ENCODE measurements at places on chromosomes 2 and 18.

GRCh38 chr18:77081390-77081778 lies 51.2 kb downstream of the MBP start:
- DNase-seq = no peak

DNA sequence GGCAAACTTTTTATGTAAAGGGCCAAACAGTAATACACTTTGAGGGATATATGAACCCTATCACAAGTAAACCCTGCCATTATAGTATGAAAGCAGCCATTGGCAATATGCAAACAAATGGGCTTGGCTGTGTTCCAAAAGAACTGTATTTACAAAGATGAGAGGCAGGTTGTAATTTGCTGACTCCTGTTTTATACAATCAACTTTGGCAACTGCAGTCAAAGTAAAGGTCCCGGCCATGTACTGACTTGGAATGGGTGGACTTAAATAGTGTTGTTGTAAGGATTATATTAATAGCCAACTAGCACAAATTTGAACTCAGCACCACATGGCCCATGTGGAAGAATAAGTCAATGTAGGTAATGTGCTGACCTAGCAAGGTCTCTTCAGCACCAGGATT lies 223.4 kb downstream of the WDPCP start:
- DNase-seq = no peak

DNA sequence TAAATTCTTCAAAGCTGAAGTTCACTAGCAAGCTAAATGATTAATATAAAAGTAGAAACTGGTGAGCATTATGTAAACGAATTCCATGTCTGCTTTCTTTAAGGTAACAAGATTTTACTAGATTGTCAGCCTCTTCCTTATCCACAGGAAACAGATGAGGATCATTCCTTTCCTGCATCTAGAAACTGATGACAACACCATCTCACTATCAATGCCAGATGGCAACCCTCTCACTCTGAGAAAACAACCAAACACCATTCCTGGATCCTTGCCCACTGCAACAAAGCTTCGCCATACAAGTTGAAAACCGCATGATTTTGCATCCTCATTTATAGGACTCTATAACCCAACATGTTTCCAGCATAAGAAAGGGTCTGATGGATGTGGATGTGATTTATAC lies 122.9 kb downstream of the ZNF521 start:
- no peak for DNase-seq

- no peak for DNase-seq
Observed at GRCh38 chr18:3653263-3653850, 203.4 kb downstream of the TGIF1 start.

DNA sequence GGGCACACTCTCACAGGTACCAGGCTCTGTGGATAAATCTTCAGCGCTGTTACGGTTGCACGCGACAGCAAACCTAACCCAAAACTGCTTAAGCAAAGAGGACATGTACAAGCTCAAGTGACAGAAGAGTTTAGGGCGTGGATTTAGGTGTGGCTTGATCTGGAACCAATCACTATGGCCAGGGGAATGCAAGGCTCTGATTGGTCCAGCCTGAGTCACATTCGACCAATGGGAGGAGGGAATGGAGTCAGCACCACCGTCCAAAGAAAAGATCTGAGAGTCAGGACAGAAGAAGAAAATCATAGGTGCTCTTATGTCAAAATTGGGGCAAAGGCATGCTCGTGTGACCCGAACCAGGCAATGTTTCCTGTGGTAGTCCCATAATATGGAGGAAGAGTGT lies 139.0 kb downstream of the TRIM43 start:
- DNase-seq = no peak

- DNase-seq = no peak
Observed at GRCh38 chr18:54043484-54044251, 180.8 kb downstream of the MBD2 start.

DNA sequence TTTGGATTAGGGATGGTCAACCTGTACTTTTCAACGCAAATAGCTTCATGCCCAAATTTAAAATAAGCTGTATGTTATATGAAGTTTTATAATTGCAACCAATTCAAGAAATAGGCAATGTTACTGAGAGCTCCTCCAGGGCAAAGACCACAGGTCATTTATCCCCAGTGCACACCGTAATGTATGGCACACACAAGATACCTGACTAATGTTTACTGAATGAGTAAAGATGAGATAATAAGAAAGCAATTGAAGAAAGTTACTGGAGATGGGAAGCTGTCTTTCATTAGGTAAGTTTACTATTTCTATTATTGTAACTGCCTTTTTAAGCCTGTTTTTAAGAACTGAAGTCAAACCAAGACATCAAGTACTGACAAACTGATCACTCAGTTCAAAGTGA lies 184.5 kb upstream of the VRK2 start:
- no peak for DNase-seq

DNA sequence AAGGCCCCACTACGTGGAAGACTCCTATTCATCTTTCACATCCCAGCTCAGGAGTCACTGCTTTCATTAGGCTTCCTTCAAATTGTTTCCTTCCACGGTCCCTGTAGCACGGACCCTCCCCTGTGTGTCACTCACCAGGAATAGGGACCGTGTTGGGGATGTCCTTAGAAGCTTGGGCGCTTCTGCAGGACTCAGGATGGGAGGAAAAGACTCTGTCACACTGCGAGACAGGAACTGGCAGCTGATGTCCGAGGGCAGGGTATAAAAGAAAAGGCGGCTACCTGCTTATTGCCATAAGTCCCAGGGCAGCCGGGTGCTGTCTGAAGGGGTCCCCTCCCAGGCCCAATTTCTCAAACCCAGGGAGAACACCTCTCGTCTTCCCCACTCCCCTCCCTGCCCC lies 79.1 kb downstream of the BCL2L11 start:
- DNase-seq = no peak

- no peak for DNase-seq
Observed at GRCh38 chr2:236748801-236749200, 179.2 kb downstream of the ACKR3 start.

- DNase-seq = no peak
Observed at GRCh38 chr2:43023791-43024514, 202.5 kb downstream of the ZFP36L2 start.

DNA sequence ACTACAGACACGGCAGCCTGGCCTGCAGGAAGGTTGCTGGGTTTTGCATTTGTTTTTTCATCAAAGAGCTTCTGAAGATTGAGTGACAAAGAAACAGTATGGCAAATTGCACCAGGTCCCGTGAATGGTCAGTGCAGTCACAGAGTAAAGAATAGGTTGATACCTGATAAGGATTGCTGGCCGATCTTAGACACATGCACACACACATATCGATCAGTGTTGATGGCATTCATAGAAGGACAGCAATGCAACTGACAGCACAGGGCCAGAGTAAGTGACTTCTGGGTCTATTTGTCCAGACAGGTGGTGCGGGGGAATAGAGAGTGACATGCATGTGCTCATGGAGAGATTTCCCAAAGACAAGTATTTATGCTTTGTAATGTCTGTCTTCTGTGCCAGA lies 42.8 kb downstream of the NRP2 start:
- no peak for DNase-seq

GRCh38 chr2:146468578-146468977 lies 1376.3 kb upstream of the ACVR2A start:
- DNase-seq = no peak

- DNase-seq = no peak
Observed at GRCh38 chr2:184205048-184205596, 393.2 kb upstream of the ZNF804A start.

- no peak for DNase-seq
Observed at GRCh38 chr2:16584824-16585540, 80.7 kb downstream of the CYRIA start.

DNA sequence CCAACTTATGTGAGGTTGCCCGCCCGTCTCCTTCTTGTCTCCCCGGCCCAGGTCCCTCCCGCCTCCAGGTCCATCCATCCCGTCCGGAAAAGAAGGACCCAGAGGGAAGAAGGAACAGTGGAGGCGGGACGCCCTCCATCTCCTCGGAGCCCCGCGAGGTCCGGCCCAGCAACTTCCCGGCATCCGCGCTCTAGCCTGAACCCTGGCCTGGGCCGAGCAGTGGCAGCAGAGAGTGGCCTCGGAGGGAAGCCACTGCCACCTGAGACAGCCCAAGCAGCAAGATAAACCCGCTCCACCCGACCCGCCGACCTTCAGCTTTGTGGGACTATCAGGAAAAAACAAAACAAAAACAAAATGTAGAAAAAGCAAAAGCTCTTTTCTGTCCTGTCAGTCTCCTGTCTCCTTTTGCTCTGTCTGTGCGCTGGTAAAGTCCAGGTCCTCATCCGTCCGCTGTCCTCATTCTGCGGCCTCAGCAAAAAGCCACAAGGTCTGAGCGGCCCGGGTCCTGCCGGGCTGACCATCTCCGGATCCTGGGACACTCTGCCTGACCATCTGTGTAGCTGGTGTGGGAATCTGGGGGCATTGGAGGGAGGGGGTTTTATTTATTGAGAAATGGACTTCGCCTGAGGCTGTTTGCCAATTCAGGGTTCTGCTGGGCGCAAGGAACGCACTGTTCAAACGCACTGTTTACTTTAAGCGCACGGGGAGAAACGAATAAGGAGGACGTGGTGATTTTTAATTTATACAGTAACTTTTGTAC lies 3.1 kb downstream of the DLX1 start:
- DNase-seq = no peak

DNA sequence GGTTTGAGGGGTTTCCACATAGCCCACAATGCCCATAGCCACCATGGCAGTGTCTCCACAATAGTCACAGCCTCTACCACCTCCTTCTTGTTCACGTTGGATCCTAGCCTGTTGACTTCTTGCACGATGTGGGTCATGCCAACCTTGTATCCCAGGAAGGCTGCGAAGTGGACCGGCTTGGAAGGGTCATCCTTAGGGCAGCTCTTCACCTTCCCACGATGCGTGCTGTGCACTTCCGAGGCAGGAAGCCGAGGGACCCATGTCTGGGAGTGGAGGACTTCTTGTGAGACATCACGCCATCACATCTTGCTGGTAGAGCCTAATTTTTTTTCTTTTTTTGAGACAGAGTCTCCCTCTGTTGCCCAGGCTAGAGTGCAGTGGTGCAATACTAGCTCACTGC lies 144.6 kb upstream of the ASB18 start:
- DNase-seq = no peak

DNA sequence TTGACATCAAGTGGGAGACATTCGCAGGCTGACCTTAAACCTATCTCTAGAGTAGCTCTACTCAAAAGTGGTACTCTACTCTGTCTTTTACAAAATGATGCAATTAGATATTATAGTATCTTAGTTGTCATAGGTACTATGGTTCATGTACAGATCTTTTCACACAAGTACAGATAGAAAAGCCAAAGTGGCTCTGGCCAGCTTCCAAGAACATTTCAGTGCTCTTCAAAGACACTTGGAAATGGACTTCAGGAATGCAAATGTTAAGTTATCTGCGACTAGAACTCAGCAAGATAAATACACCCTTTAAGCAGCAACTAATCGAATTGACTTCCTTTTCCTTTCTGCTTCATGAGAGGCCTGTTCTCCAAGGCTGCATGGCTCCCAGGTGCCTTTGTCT lies 718.7 kb upstream of the FAM98A start:
- DNase-seq = no peak

- DNase-seq = no peak
Observed at GRCh38 chr18:47593744-47594472, 336.6 kb downstream of the SMAD2 start.

DNA sequence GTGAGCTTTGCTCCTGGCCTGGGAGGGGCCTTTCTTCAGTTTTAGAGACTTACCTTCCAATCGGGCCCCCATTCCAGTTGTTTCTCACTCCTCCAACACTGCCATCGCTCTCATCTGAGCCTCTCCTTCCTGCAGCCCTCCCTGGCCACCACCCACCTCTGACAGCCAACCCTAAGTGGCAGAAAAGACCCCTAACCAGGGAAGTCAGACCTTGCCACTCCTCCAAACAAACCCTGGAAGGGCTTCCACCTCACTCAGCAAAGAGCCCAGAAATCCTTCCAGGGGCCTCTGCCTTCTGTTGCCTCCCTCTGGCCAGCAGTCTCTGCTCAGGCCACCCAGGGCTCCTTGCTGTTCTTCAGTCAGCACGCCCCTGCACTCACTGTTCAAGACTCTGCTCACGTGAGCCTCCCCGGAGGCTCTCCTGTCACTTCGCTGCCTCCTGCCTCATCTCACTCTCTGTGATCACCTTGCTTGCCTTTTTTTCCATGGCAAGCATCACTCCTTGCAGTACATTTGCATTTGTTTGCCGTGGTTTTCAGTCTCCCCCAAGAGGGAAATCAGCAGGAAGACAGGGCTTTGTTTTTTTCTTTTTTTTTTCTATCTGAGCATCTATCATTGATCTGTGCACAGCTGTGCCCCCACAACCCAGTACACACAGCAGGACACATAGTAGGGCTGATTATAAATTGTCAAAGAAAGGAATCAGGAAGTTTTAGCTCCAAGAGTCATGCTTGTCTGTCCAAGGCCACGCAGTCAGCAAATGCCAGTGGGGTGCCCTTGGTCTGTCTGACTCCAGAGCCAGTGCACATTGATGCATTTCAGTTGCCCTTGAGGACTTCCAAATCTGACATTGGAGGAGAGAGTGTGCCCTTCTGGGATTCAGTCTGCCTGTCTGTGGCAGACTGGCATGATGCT lies 83.9 kb downstream of the INHBB start:
- no peak for DNase-seq

DNA sequence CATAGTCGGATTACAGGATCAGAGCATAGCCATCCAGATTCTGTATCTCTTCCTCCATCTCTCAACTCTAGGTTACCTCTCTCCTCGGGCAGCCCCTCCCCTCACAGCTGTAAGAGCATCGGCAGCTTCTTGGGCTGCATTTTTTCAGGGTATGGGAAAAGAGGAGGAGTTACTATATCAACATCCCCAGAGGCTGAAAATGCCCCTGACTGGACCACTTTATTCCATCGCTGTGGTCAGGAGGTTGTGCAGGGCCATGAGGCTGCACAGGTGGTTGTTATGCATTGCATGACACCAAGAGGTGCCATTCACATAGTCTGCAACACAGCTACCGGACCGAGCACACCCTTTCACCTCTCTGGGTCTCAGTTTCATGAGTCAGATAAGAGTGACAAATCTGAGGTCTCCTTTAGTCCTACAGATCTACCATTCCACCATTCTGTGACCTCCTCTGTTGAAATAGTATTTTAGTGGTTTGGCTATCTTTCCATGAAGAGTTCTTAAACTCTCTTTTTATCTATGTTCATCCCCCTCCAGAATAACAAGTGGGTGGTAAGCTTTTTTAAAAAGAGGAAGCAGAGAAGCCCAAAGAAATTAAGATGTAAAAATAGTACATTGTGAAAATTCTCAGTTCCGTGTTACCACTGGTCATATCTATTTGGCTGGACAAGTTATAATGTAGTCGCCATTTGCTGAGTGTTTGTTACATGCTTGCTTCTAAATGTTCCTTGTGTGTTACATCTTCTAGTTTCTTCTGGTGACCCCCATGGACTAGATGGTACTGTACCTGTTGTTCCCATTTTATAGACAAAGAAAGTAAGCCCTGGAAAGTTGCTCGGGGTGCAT lies 56.6 kb upstream of the SLC1A4 start:
- DNase-seq = no peak

DNA sequence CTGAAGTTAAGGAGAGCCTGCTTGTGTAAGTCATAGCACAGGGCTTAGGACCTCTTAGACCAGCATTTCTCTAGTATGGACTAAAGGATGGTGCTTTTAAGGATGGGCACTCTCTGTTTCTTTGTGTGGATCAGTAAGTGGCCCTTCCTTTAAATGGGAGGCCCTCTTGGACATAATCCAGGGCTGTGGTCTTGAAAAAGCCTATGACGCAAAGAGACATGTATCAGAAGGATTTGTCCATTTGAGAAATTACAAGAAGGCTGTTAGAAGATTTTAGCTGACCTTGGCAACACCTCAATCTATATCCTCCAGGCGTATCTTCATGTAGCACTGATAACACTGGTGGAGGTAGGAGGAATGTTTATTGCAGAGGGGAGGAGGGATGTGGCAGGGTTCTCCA lies 79.2 kb downstream of the PRPF40A start:
- DNase-seq = no peak

Data from cortex of kidney (tissue), 1 donor.